Activated T-helper 1 cell treated with anti-CD3 and anti-CD28 coated beads, Interleukin-12 subunit alpha, Interleukin-12 subunit beta, Interleukin-2, Interleukin-4 antibody, amounts not matched to agents 30 ng/mL and 10 ng/mL and 1 ng/mL, durations not matched to agents 14 hours and 24 hours and 36 hours (primary cell): ENCODE measurements at places on chromosomes 2 and 18. TPM values are rescaled to one million over a fixed set of nuclear protein-coding genes. Genes with fewer than 3 reads are reported as not detected.

The GCG gene
- total RNA-seq, result not detected in 2 replicates

The EGR4 gene
- 1.9 TPM in 2 replicates for total RNA-seq

The TDRD15 gene
- total RNA-seq, result not detected in 2 replicates

The TUBB8B gene
- not detected in 2 replicates for total RNA-seq

The PRSS56 gene
- total RNA-seq, result not detected in 2 replicates

The LYG2 gene
- not detected in 2 replicates for total RNA-seq

The DHRS9 gene
- 1.6 and 2.3 TPM in 2 replicates for total RNA-seq

The EHD3 gene
- total RNA-seq, result 1.9 and 2.1 TPM in 2 replicates

The SP140 gene
- total RNA-seq, result 235 and 243 TPM in 2 replicates

The SERPINB13 gene
- total RNA-seq, result not detected in 2 replicates

The TBR1 gene
- 0.05 TPM in 1 of 2 replicates, not detected in the other for total RNA-seq

The TGFA gene
- not detected in 2 replicates for total RNA-seq

The ADD2 gene
- total RNA-seq, result 6.9 and 9.0 TPM in 2 replicates

The LONRF2 gene
- total RNA-seq, result 0.23 and 0.32 TPM in 2 replicates

The ATP8B1 gene
- total RNA-seq, result 0.05 and 0.16 TPM in 2 replicates

The CCDC150 gene
- 16.7 and 19.6 TPM in 2 replicates for total RNA-seq

The KIF1A gene
- total RNA-seq, result 0.66 and 0.83 TPM in 2 replicates

The PAX3 gene
- not detected in 2 replicates for total RNA-seq

The ERMN gene
- total RNA-seq, result 2.1 and 2.4 TPM in 2 replicates

The ARL4C gene
- 66.3 and 68.5 TPM in 2 replicates for total RNA-seq

The IL36B gene
- not detected in 2 replicates for total RNA-seq

The KLHL14 gene
- total RNA-seq, result not detected in 2 replicates

The DCC gene
- not detected in 2 replicates for total RNA-seq

The PPM1G gene
- 158 and 160 TPM in 2 replicates for total RNA-seq

The ANKAR gene
- 4.2 and 5.8 TPM in 2 replicates for total RNA-seq

The SERPINB2 gene
- total RNA-seq, result not detected in 2 replicates

The IL1RN gene
- 4.2 and 4.7 TPM in 2 replicates for total RNA-seq

The RFTN2 gene
- not detected in 2 replicates for total RNA-seq

The UGT1A8 gene
- total RNA-seq, result not detected in 2 replicates

The GKN2 gene
- not detected in 2 replicates for total RNA-seq

The BMP10 gene
- total RNA-seq, result not detected in 2 replicates

The DSC3 gene
- not detected in 2 replicates for total RNA-seq

The OR6B2 gene
- total RNA-seq, result not detected in 2 replicates
